RPMI8226 (cell line): ENCODE measurements at places on chromosomes 6 and 20.

DNA sequence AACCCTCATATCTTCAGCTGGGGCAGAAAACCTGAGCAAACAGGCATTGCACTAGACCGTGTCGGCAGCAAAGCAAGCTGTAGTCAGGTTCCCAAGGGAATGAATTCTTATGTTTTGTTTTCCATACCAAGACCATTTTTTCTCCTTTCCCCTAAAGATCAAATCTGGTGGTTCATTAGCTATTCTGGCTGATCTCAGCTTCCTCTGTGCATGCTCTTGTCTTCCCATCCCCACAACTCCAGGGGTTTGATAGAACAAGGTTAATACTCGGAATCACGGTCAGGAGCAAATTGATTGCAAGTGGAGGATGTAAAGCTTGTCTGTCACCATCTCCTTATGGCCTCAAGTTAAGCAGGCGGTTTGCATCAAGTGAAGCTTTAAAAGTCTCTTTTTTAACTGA, 778.8 kb downstream of the KIF16B start:
- no peak for DNase-seq

GRCh38 chr6:79640146-79641111, 9.3 kb downstream of the SH3BGRL2 start:
- DNase-seq = no peak

DNA sequence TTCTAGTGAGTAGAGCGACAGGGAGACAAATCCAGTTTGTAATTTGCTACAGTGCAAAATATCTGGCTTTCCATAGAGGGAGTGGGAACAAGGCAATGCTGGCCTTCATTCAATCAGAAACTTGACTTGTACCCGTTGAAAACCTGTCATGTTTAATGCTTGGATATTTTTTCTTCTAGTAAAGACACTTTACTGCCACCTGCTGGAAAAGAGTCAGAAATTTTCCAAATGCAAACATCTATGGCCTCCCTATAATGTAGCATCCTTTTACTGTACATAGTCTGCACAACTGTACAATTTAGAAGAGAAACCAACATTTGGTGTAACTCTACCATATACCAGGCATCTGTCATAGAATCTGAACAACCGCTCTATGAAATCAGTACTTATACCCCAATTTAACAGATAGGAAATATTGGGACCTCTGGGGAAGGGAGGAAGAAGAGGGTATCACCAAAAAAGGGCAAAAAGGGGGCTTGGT, 16.7 kb upstream of the TBC1D20 start:
- DNase-seq = peak; percentile 73

DNA sequence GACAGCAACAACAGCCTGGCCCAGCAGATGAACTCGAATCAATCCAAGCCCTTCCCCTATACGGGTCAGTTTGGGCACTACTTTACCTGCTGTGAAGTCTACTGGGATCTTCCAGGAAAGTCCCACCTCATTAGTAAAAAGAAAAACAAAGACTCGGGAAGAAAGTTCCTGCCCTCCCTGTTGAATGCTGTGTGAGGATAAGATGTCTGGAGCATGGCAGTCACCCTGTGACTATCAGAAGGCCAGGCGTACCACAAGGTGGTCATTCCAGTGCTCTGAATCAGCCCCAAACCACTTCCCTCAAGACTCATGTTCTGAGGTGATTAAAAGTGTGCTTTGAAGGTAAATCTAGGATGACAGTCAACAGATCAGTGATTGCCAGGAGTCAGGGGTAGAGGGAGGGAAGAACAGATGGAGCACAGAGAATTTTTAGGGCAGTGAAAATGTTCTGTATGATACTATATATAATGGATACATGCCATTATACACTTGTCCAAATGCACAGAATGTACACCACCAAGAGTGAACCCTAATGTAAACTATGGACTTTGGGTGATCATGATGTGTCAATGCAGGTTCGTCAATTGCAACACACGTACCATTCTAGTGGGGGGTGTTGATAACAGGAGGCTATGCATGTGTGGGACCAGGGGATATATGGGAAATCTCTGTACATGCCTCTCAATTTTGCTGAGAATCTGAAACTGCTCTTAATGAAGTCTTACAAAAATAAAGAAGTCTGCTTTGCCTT, 14.7 kb downstream of the FKBP1A start:
- no peak for DNase-seq

DNA sequence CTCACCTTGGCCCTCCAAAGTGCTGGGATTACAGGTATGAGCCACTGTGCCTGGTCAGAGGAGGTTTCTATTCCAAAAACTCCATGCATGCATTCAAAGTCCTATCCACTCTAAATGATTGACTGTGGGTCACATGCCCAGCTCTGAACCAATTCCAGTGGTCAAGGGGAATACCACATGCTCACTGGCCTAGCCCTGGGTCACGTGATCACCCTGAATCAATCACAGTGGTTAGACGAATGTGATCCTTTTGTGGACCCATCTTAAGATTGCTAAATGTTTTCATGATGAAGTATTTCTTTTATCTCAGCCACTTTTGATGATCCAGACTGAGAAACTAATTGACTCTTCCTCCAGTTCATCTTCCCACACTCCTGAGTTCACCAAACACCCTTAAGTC, 475.8 kb downstream of the PREX1 start:
- DNase-seq = no peak

DNA sequence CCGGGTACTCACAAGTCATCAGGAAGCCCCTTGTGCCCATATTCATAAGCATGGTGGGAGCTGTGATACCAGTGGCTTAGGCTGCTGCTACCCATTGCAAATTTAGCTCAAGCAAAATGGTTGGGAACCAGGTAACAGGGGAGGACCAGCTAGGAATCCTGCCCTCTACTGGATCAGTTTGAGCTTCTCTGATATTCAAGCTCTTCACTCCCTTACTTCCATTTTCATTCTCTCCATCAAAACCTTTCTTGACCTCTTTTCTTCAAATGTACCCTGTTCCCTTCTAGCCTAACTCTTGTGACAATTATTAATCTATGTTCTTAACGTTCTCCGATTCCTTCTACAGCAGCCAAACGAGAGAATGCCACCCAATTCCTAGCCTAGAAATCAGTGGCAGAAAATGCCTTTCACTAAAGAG, 9.7 kb downstream of the NOL7 start:
- peak; percentile 74 for DNase-seq
